ENCODE measurements at places on chromosomes 7 and 10.

DNA sequence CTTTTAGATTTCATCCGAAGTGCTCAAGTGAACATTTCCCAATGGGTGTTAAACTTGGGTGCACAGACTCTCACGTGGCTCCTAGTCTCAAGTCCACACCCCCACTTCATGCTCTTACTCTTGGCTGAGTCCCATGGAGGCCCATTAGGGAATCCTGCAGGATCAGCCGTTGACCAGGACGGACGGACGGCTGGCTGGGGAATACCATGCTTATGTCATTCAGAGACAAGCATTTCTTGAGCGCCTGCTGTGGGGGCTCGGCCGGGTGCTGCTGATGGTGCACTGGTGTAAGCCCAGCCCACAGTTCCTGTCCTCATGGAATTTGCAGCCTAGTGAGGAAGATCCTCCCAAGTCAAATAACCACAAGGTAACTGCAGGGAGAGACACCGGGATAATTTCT lies 44.7 kb downstream of the PITRM1 start:
- no peak for DNase-seq

- DNase-seq: no peak
Measured at GRCh38 chr7:40749877-40750276, 615.1 kb downstream of the SUGCT start.

DNA sequence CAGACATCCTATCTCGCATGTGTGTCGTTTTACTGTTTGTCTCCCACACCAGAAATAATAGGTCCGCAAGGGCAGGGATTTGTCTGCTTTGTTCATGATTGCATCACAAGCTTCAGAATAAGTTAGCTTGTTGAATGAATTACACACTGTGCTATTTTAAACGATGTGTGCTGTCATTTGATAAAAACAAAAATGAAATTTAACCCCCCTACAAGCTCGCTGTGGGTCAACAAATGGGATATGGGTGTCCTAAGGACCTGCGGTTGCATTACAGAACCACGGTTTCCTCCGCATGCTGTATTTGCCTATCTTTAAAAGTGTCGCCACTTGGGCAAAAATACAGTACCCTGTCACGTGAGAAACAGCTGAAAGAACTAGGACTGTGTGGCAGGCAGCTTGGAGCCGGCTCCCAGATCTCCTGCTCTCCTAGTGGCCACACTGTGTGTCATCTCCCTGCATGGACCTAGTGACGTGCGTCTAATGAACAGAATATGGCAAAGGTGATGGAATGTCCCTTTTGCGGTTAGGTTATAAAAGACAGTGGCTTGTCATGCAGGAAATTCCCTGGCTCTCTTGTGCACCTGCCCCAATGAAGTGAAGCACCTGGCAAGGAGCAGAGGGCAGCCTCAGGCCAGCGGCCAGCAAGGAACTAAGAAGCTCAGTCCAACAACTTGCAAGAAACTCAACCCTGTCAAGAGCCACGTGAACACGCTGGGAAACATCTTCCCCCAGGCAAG lies 32.9 kb upstream of the CRYGN start:
- no peak for DNase-seq

DNA sequence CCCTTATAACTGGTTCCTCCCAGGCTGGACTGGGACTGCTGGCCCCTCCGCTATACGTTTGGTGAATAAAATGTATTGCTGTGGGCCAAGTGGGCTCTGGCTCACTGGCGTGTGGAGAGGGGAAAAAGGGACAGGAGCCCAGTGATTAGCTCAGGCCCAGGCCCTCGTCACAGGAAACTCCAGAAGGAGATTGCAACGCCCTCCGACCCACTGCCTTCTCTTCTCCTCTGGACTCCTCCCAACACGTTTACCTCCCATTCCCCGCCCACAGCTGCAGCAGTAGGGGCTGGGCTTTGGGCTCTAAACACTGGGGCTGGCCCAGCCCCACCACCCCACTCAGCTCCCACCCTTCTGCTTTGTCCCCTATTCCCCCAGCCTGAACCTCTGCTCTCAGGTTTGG lies 173.9 kb downstream of the NEURL1 start:
- no peak for DNase-seq

DNA sequence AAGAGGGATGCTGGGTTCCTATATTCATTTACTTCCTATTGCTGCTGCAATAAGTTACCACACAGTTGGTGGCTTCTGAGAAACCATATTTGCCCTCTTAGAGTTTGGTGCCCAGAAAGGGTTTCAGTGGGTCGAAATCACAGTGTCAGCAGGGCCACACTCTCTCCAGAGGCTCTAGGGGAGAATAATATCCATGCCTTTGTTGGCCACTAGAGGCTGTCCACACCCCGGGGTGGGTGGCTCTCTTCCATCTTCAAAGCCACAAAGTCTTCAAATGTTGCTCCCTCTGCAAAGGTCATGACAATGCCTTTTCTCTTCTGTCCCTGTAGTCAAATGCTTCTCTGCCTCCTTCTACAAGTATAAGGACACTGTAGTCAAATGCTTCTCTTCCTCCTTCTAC lies 989.4 kb downstream of the CCSER2 start:
- no peak for DNase-seq

DNA sequence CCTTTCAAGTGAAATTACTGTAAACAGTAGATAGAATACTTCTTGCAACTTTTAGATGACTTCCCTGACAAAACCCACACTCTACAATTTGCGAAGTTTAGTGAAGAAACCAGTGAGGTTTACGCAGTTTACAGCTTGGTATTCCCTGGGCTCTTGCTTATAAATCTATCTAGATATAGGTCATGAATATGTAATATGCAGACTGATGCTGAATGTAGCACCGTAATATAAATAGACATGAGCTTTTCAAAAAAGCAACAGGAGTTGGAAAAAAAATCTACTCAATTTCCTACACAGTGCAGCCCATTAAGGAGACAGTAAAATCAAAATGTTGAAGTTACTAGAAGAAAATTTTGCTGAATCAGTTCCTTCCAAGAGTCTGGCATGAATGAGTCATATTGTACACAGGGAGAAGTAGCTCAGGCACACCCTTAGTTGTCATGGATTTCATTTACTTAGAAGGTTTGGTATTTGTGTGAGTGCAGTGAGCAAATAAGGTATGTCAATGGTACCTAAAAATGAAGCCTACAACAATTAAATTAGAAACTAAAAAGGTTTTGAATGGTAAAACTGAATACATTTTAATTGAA lies 67.7 kb upstream of the NEUROD6 start:
- no peak for DNase-seq

DNA sequence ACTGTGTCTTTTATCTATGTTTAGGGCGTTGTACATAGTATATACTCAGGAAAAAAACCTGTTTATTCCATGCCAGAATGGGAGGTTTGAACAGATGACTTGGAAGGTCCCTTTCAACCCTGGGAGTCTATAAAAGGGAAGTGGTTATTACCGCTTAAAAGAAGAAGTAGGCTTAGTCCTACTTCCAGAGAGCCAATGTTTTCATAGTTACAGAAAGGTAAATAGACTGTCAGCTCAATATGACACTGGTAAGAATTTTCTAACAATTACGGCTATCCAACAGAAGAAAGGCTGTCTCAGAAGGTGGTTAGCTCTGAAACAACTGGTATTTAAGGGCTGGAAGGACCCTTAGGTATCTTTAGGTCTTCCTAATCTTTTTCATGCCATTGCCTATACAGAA lies 1.1 kb upstream of the TFAM start:
- DNase-seq: peak; percentile 77

- DNase-seq: no peak
Measured at GRCh38 chr7:134443396-134444070, 15.4 kb downstream of the AKR1B1 start.

DNA sequence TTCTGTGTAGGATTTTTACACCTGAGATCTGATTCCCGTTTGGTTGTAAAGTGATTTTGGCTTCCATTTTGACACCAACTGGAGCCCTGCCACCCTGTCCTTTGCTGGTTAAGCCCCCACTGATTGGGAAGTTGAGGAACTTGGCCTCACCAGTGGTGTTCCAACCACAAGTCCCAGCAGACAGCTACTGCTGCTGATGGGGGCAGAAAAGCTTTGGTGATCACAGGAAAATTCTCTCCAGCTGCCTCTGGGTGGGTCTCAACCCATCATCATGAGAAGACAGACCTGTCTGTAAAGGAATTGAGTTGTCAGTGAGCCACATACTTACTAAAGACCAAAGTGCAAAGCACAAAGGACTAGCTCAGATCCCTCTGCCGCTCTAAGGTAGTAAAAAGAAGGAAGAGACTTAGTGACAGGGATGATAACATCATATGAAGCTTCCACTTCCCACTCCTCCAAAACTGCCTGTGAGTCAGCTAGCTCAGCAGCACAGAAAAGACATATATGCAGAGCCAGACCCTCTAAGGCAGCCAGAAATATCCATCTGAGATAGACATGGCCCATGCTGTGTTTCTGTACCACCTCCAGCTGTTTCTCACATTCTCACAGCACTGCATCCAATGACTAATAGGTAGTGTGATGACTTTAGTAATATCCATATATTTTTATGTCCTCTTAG lies 22.4 kb upstream of the LRRC17 start:
- DNase-seq: no peak

- DNase-seq: no peak
Measured at GRCh38 chr7:71613313-71613712, 481.4 kb downstream of the GALNT17 start.

DNA sequence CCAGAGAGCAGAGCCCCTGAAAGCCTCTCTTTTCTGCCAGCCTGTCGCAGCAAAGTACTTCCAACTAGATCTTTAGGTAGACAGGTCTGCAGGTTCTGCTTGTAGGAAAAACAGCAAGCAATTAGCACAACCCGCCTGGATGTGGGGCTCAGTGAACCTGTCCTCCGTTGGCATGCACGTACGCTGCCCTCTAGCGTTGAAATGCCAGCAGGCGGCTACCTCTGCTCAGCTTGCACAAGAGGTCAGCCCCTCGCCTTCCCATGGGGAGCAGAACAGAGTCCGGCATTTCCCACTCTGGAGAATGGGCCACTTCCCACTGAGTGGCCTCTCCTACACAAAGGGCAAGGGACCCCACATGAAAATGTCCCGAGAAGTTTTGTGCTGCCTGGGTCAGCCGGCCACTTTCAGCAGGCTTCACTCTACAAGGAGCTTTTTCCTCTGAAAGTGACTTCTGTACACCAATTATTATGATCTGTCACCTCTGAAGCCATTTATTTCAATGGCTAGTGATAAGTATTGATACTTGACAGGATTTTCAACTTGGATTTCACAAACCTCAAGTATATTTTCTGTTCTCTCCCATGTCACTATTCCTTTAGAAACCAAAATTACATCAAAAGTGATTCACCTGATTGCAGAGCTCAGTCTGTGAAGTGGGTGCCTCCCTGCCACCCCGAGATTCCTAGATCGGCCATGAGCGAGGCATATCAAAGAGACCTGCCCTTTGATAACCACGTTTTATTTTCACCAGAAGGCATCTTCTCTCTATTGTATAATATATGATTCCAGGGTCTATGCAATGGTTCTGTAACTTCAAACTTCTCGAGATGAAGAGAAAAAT lies 56.7 kb downstream of the JCAD start:
- no peak for DNase-seq

GRCh38 chr7:80630608-80631405 lies 7.6 kb upstream of the CD36 start:
- no peak for DNase-seq

- DNase-seq: no peak
Measured at GRCh38 chr7:106840342-106840741, 24.7 kb upstream of the PIK3CG start.

- DNase-seq: no peak
Measured at GRCh38 chr7:102849538-102849937, 63.3 kb upstream of the LRRC17 start.

GRCh38 chr7:154892459-154892858 lies 110.5 kb downstream of the PAXIP1 start:
- no peak for DNase-seq

DNA sequence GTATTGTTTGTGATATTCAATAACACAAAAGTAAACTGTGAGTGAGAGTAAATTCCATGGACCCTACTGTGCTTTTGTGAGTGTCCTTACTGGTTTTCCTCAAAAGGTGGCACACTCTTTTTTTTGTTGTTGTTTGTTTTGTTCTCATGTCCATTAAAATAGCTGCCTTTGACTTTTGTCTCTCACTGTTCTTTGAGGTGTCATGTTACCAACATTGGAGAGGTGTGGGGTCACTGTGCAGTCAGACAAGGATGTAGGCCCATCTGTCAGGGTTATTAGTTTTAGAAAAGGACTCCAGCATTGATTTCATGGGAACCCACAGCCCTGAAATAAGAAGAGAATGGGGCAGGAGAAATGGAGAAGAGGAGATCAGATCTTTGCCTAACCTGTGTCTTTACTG lies 383.1 kb downstream of the SORCS3 start:
- DNase-seq: no peak

DNA sequence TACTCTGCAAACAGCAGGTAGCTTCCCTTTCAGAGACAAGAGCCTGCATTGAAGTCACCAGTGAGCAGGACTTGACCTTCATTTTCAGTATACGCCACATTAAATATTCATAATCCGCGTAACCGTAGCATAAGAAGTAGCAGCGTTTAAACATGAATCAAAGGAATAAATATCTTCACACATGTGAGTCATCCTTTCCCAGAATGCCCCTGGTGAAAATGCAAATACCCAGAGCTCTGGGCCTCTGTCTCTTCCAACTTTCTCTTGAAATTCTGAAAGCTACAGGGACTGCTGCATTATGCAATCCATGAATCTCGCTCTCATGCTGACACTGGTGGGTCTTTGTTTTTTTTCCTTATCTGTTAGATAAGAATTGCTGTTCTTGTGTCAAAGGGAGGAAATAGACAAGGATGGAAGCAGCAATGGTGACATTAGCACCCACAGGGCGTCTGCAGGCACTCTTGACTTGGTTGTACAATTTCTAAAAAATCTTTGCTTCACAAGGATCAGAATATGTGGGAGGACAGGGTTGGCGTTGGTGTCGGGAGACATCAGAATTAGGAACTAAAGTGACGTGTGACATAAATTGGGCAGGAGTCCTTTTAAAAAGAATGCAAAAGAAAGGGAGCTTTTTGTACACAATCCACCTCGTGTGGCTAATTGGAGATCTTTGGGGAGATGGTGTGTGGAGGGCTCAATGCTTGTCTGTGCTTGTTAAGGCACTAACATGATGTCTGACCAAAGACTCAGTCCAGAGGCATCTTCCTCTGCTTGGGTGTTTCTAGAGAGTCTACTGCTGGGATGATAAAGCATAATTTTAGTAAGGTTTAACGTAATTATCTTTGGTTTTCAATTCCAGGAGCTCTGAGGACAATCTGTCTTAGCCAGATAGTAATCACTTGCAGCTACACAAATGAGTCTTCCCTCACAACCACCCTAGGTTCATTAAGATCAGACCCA lies 390.3 kb downstream of the KCNMA1 start:
- DNase-seq: no peak

GRCh38 chr7:13226385-13226784 lies 539.0 kb downstream of the ARL4A start:
- DNase-seq: no peak

- DNase-seq: no peak
Measured at GRCh38 chr7:4629287-4629895, 52.7 kb upstream of the FOXK1 start.

- DNase-seq: no peak
Measured at GRCh38 chr7:156184164-156184563, 371.9 kb upstream of the SHH start.
